ENCODE measurements at places on chromosomes 6 and 20.

- no peak for DNase-seq
Measured at GRCh38 chr20:869606-870005, 36.1 kb downstream of the FAM110A start.

- peak; percentile 34 for DNase-seq
Measured at GRCh38 chr6:27144740-27145079, 102.8 kb upstream of the PRSS16 start.

DNA sequence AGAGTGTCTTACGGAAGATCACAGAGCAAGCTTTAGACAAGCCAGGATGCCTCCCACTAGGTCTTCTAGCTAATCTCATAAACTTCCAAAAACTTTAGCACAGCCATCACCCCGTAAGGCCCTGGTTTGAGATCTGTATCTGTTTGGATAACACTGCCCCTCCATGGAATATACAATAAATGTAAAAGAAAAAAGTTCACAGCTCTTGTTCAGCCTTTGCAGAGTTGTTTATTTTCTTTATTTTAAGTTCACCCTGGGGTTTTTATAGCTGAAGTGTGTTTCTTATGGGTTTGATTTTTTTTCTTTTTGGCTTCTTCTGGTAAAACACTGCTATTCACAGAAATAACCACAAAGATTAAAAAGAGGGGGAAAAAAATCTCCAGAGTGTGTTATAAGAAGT, 125.6 kb downstream of the EYA2 start:
- peak; percentile 29 for DNase-seq

- DNase-seq: peak; percentile 73
Measured at GRCh38 chr6:170006900-170007467, 255.6 kb downstream of the ERMARD start.

- DNase-seq: no peak
Measured at GRCh38 chr6:28816339-28816908, 107.4 kb downstream of the TRIM27 start.

GRCh38 chr6:14671261-14671681, 553.7 kb downstream of the CD83 start:
- no peak for DNase-seq

- no peak for DNase-seq
Measured at GRCh38 chr6:92150553-92150952, 1268.8 kb downstream of the EPHA7 start.

GRCh38 chr6:34839666-34840352, 47.9 kb downstream of the BLTP3A start:
- DNase-seq: no peak

DNA sequence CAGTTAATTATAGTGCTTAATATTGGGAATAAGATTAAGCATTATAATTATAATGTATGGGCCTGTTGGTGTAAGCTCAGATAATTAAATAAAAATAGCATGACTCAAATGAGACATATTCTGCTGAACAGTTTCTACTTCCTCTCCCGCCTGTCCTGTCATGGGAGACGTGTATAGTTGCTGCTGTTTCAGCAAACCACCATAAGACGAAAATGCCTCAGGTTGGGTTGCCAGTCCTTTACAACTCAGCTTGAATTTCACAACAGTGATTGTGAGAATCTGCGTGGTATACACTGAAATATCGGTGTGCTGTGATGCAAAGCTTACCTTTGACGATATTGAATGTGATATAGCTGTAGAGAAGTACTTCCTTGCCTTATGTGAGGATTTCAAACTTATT, 99.5 kb downstream of the POPDC3 start:
- DNase-seq: no peak

GRCh38 chr20:51326201-51326819, 216.2 kb downstream of the NFATC2 start:
- DNase-seq: peak; percentile 29

DNA sequence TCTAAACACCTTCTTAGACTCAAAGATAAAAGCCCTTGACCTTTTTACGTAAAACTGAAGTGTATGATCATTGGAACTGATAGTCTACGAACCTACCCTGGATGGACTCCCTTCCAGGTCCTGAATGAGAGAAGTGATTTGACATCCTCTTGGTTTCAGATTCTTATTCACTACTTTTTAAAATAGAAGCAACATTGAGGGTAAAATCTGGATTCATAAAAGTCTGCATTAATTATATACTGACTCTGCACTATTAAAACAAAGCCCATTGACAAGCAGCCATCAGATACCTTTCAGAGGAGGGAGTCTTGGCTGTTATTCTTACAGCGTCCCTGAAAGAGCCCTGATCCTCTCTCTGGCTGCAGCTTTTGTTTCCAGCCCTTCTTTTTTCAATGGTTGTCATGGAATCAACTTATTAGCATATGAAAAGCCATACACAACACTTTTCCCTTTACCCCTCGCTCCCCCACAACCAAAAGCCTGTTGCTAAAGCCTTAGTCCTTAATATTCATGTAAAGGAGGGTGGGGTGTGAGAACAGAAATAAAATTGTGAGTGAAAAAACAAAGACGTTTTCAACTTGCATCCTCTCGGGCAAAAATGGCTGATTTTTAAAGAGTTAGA, 270.0 kb upstream of the MARCKS start:
- DNase-seq: no peak

DNA sequence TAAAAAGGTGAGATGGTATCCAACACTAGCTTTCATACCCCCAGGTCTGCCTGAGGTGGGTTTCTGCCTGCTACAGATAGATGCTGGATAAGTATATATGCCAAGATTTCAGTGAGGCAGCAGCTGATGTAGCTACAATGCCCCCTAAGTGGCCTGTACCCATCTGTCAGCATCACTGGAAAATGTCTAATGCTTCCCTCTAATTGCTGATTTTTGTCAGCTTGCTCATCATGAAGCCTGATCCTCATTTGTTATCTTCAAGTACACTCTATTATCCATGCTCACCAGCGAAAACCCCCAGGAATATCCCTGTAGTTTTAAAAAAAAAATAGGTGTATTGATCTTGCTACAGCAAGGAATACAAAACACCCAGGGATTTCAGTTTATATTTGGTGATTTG, 32.2 kb downstream of the OPRM1 start:
- no peak for DNase-seq

GRCh38 chr6:118249680-118250079, 298.4 kb upstream of the PLN start:
- DNase-seq: peak; percentile 29

DNA sequence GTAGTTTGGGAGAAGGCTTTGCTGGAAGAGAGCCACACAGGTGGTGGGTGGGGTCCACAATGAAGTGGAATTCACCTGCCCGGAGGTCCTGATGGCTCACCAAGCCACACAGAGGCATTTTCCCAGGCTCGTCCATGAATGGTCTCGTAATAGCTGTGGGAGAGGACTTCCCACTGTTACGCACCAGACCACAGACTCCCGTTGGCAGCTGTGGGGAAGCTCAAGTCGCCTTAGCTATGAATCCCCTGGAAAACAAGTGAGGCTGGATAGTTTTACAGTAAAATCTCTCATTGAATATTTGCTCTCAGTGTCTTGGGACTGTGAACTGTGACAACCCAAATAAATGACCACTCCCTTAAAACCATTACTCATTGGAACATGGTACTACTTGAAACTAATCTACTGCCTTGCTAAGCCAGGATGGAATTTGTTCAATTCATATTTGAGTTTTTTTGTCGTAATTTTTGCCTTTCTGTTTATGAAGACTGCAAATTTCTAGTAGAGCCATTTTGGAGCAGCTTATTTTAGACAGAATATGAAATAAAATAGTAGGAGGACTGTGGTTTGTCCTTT, 79.4 kb downstream of the JAG1 start:
- no peak for DNase-seq

GRCh38 chr20:45111799-45112471, 3.0 kb downstream of the WFDC5 start:
- no peak for DNase-seq

DNA sequence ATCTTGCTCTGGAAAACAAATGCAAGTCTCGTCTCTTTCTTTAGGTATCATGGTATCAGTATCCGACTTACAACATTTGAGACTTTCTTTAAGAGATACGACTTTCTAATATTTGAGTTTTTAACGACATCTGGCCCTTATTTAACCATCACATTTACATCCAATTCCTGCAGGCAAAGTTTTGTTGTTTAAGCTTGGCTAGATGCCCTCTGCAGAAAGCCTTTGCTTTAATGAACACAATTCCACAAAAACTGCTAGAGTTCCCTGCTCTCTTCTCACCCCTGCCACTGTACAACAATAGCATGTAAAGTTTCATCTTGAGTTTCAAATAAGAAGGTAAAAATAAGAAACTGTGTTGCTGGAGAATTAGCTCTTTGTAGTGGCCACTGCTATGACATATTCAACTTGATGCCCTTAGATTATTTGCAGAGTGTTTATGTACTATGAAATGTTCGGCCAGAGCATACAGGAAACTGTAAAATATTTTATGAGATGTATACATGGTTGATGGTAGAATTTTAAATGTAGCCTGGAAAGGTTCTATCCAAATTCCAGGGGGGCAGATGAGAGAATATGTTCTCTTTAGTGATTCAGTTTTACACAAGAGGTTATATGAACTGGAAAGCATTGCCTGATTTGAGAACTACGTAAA, 438.6 kb downstream of the CDC5L start:
- no peak for DNase-seq

- peak; percentile 45 for DNase-seq
Measured at GRCh38 chr20:37384683-37385174, 38.8 kb downstream of the SRC start.

- peak; percentile 39 for DNase-seq
Measured at GRCh38 chr20:9218531-9218961, 149.7 kb downstream of the PLCB4 start.

- no peak for DNase-seq
Measured at GRCh38 chr20:19780261-19780660, 22.2 kb downstream of the RIN2 start.

- peak; percentile 34 for DNase-seq
Measured at GRCh38 chr6:47195011-47195650, 114.6 kb downstream of the TNFRSF21 start.

- no peak for DNase-seq
Measured at GRCh38 chr6:4901386-4902061, 102.3 kb downstream of the RPP40 start.

- DNase-seq: no peak
Measured at GRCh38 chr6:41646026-41646795, 7.9 kb downstream of the MDFI start.

GRCh38 chr6:150652848-150653613, 53.3 kb downstream of the PLEKHG1 start:
- no peak for DNase-seq

DNA sequence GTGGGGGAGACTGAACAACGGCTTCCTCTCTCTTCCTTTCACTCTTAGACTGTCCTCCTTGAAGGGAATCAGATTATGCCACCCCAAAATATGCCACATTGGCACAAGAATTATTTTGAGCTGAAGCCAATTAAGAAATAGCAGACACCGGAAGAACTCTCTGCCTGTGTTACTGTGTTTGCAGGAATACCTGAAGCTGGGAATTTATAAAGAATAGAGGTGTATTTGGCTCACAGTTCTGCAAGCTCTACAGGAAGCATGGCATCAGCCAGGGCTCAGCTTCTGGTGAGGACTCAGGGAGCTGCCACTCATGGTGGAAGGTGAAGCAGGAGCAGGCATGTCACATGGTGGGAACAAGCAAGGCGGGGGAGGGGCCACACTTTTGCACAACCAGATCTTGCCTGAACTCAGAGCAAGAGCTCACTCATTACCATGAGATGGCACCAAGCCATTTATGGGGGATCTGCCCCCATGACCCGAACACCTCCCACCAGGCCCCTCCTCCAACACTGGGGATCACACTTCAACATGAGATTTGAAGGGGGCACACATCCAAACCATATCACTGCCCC, 46.0 kb downstream of the PCNA start:
- no peak for DNase-seq

DNA sequence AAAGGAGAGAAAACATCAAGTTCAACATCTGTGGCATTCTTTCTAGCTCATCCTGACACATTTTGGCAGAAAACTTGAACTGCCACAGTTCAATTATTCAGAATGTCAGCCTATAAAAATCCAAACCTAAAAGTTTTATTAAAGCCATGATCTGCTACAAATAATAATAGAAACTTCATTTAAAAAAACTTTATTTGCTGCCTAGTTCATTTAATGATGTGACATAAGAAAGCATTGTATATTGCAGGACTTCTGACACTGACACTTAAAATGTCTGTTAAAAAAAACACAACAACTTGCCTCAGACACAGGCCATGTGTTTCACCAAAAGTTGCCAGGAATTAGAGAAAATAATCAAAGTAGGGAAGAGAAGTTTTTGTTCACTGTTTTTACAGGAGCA, 88.3 kb upstream of the HTR1E start:
- peak; percentile 89 for DNase-seq

- no peak for DNase-seq
Measured at GRCh38 chr6:55016261-55016660, 158.1 kb upstream of the HCRTR2 start.

- no peak for DNase-seq
Measured at GRCh38 chr6:73051147-73051546, 174.1 kb downstream of the KHDC1L start.

DNA sequence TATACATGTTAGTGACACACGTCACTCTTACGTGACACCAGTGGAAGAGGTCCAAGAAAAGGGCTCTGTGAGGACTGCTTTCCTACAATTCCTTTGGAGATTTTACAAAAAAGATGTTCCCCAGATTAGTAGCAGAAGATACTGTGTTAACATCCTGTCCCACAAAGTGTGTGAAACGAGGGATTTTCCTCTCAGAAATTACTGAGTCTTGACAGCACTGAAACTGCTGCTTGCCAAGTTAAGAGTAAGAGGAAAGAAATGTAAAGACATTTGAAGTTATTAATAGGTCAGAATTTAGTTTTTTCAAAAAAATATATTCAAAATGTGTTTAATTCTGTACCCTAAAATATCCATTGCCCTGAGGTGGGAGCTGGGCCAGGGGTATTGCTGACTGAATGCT, 58.8 kb upstream of the MAP7 start:
- no peak for DNase-seq

- no peak for DNase-seq
Measured at GRCh38 chr6:87922947-87923330, 124.7 kb upstream of the SPACA1 start.

GRCh38 chr6:39088331-39088730, 26.7 kb downstream of the SAYSD1 start:
- peak; percentile 74 for DNase-seq

DNA sequence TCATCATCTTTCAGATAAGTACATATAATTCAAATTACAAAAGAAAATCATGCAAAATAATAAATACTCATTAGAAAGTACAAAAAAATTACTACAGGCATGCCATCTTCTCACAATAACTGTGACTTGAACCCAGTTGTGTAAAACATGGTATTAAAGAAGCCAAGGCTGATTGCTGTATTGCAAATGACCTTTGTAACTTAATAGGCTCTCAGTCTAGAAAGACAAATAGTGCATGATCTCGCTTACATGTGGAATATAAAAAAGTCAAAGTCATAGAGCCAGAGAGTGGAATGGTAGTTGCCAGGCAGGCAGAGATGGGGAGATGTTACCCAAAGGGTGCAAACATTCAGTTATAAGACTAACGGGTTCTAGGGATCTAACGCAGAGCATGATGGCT, 626.1 kb downstream of the COL12A1 start:
- no peak for DNase-seq

- DNase-seq: no peak
Measured at GRCh38 chr20:23336476-23336875, 14.1 kb upstream of the NXT1 start.

GRCh38 chr20:62405108-62405980, 1.7 kb downstream of the CABLES2 start:
- no peak for DNase-seq

GRCh38 chr20:21291026-21291425, 12.1 kb upstream of the XRN2 start:
- DNase-seq: no peak

- DNase-seq: no peak
Measured at GRCh38 chr6:4670290-4670689, 105.9 kb upstream of the CDYL start.

All from kidney (tissue), 22 donors.